ENCODE measurements at places on chromosomes 12 and 14.

DNA sequence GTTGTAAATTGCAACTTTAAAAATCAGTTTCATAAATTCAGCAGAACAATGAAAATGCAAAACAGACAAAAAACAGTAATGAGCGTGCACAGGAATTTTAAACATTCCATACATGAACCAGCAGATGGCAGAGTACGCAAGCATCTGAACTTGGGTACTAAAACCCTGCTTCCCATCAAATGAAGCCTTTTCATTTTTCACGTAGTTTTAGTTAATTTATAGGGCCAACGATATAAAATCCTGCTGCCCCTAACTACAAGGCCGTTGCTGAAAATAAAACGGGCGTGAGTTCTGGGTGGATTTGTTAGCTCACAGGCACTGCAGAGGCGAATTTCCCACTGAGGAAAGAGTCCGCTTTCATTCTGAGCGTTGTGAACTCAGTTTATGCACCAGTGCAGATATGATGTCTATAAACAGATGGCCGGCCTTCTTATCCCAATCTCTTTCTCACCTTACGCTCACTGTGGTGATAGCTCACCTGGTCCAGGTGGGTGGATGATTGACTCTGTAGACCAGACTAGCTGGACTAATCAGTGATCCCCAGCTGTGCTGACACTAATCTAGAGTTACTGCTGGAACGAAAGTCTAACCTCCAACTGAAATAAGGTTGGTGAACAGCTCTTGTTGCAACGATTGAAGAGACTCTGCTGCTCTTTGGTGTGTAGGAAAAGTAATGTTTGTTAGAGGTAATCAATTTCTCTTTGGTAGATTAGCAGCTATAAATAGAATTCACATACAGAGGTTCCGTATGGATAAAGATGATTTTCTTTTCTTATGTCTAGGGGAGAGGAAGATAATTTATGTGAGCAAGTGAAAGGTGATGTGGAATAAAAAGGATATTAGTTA, 89.2 kb downstream of the PDZRN4 start:
- DNase-seq: peak; percentile 7

- no peak for DNase-seq
Measured at GRCh38 chr12:92030618-92031017, 115.0 kb downstream of the BTG1 start.

GRCh38 chr14:73870525-73871235, 16.0 kb upstream of the ZNF410 start:
- no peak for DNase-seq

DNA sequence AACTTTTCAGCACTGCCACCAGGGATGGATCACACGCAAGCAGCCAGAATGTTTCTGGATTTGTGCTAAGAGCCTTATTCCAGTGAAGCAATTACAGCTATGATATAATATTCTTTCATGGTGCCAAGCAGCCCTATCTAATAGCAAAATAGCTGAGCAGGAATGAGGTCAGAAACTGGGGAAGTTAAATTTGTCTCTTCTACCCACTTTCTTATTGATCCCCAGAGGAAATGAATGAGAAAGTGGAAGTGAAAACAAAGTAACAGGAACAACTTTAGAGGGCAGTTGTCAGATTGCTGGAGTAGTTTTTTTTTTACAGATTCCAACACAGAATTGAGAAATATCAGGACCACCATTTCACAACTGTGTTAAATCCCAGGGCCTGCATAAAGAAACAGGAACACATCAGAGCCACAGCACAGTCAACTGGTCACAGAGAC, 44.8 kb downstream of the GCH1 start:
- DNase-seq: no peak

GRCh38 chr12:113180333-113180732, 4.9 kb downstream of the DDX54 start:
- no peak for DNase-seq

GRCh38 chr12:9797722-9798619, 29.3 kb upstream of the KLRF1 start:
- DNase-seq: no peak

GRCh38 chr14:62314871-62315270, 552.7 kb downstream of the SNAPC1 start:
- no peak for DNase-seq

- no peak for DNase-seq
Measured at GRCh38 chr12:100720016-100720654, 74.4 kb upstream of the ANO4 start.

DNA sequence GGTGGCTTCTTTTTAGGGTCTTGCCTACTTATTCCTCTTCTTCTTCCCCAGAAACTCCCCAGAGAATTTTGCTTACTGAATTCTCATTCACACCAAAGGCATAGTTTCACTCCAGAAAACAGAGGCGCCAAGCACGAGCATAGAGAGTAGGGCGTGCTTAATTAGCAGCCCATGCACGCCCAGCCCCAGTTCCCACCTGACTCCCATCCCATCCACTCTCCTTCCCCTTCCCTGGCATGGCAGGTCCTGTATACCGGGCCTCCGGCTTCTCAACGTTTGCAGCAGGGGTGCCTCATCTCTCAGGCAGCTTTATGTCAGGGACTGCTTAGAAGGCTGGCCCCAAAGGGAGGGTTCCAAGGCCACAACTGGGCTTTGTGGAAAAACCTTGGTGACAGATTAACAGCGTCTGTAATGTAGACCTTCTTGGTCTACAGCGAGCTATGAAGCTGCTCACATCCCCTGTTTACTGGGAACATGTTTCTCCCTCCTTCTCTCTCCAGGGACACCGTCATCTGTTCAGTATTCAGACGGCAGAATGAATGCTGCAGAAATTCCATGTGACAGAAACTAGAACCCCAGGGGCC, 62.7 kb downstream of the ACTN1 start:
- no peak for DNase-seq

- no peak for DNase-seq
Measured at GRCh38 chr12:89239534-89239933, 112.8 kb downstream of the DUSP6 start.

- DNase-seq: no peak
Measured at GRCh38 chr12:29612912-29613311, 115.4 kb upstream of the OVCH1 start.

DNA sequence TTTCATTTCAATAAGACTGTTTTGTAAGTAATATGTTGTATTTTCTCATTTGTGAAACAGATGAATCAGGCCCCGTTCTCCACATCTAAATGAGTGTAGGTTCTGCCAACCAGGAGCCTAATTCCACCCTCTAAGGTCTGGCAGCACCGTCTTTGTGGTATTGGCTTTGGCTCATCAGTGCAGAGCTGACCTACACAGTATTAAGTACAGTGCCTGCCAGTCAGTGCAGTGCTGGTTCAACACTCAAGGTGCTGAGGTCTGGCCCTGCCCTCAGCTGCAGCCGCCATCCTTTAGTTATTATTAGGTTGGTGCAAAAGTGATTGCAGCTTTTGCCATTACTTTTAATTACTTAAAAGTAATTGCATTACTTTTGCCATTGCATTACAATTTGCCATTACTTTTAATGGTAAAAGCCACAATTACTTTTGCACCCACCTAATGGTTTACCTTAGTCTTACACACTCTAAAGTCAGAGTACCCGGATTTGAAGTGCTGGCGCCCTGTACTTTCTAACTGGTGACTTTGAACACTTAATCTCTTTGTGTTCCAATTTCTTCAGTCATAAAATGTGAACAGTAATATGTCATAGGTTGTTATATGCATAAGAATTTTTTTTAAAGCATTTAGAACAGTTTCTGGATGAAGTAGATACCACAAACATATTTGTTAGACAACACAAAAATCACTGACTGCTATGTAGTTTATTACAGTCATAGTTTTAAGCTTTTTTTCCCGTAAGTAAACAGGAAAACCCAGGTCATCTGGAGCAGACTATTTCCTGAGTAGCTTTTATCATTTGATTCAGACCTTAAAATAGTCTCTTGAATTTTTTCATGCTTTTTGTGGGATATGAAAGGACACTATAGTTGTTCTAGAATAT, 99.5 kb downstream of the SYNE2 start:
- no peak for DNase-seq

- DNase-seq: peak; percentile 58
Measured at GRCh38 chr12:108583991-108584390, 13.9 kb downstream of the TMEM119 start.

DNA sequence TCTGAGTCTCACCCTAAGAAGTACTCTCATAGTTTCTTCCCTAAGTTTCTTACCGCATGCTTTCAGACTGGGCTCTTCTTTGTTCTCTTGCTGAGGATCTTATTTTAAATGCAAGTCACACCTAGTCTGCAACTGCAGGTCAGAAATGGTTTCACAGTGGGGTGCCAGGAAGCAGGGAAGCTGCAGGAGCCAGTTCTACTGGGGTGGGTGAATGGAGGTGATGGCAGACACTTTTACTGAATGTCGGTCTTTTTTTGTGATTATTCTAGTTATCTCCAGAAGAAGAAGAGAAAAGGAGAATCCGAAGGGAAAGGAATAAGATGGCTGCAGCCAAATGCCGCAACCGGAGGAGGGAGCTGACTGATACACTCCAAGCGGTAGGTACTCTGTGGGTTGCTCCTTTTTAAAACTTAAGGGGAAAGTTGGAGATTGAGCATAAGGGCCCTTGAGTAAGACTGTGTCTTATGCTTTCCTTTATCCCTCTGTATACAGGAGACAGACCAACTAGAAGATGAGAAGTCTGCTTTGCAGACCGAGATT, 1.7 kb downstream of the FOS start:
- DNase-seq: no peak

DNA sequence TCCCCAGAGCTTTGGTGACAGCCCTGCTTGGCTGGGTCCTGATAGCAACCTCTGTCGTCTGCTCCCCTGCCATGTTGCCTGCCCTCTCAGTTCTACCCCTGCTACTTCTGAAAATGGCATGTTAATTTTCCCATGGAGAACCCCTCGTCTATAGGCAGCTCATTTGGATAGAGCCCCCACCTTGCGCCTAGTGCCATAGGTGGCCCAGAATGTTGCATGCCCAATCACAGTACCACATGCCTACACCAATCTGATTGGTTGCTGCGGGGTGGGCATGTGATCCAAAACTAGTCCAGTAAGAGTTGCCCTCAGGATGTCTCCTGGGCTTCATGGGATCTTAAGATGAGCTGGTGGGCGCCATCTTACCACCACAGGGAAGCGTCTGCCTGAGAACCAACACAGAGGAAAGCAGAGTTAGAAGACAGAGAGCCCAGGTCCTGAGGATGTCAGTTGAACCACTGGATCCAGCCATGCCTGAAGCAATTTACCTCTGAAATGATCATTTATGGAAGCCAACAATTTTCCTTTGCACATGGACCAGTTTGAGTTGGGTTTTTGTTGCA, 85.7 kb downstream of the PAPOLA start:
- DNase-seq: no peak

GRCh38 chr12:13571035-13571434, 374.5 kb downstream of the EMP1 start:
- DNase-seq: peak; percentile 27

DNA sequence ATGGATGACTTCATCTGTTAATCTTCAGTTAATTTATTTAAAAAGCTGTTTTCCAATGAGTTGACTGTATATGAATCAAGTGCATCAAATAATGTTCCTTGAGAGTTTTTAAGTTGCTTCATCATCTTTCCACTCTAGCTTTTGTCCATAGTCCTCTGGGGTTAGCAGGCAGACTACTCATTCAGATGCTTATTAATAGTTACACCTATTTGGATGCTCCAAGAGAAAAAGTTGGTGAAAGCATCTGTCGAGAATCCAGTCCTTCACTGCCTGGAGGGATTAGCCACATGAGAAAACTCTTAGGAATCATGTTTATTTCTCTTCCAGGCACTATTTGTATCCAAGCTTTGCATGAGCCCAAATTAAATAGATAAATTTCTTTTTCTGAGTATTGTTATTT, 70.2 kb downstream of the DACT1 start:
- no peak for DNase-seq

- no peak for DNase-seq
Measured at GRCh38 chr12:836952-837351, 84.6 kb downstream of the WNK1 start.

- DNase-seq: no peak
Measured at GRCh38 chr14:56261046-56261445, 142.8 kb downstream of the PELI2 start.

- no peak for DNase-seq
Measured at GRCh38 chr14:69355607-69356281, 42.4 kb downstream of the ERH start.

- DNase-seq: no peak
Measured at GRCh38 chr14:99676657-99677056, 7.4 kb upstream of the CYP46A1 start.

GRCh38 chr12:127599436-127599835, 667.5 kb upstream of the TMEM132C start:
- DNase-seq: no peak

DNA sequence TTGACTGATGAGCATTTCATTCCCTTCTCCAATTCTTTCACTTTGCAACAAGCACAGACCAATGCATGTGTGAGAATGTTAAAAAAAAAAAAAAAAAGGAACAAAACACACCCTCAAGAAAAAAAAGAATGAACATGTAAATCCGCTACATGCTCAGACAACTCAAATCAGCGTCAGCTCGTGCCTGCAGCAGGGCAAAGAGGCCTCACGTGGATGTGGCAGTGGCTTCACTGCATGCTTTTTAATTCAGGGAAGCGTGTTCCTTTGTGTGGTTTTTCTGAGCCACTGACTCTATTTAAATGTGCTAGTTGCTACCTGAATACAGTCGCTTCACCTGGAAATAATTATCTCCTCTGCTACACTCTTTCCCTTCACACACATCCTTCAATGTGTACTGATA, 55.1 kb downstream of the PPP1R36 start:
- no peak for DNase-seq

DNA sequence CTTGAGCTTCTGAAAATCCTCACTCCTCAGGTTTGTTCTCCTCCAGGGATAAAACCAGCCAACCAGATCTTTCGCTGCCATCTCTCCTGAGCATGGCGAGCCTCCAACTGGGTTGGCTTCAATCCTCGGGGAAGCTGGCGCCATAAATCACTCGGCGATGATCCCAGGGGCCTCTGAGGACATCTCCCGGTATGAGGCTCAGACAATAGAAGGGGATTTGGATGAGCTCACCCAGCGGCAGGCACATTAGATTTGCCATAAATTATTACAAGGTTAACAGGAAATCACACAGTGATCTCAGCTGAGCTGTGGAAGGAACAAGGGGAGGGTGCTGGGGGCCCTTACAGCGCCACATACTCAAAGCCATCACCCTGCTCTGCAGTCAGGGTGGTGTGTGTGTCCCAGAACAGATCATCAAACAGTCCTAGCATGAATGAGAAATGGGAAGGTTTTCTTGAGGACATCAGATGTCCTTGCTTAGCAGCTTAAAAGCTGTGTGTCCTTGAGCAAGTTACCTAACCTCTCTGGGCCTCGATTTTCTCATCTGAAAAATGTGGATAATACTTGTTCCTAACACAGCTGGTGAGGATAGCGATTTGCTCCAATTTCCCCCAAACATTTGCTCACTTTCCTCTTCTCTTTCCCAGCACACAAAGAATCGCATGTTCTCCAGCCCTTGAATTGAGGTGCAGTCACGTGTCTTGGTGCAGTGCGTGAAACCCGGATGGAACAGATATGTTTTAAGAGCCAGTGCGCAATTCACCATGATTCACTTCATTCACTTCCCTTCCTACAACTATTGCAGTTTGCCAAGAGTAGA, 142.8 kb downstream of the SCARB1 start:
- no peak for DNase-seq

- peak; percentile 39 for DNase-seq
Measured at GRCh38 chr12:121894633-121895032, 6.0 kb downstream of the PSMD9 start.

GRCh38 chr12:81798294-81798693, 39.1 kb upstream of the PPFIA2 start:
- DNase-seq: no peak

GRCh38 chr12:5466521-5466960, 34.6 kb downstream of the NTF3 start:
- no peak for DNase-seq

All from HuH-7 (cell line).